NCI-H748 treated with DMSO at 0.1 percent for 48 hours (cell line): ENCODE measurements at places on chromosomes 4 and X.

- DNase-seq: peak; percentile 0
Measured at GRCh38 chr4:28225050-28225449, 1364.4 kb downstream of the STIM2 start.

GRCh38 chr4:77127215-77127614, 29.8 kb upstream of the CCNG2 start:
- no peak for DNase-seq

GRCh38 chrX:12974796-12975669, at the start of gene TMSB4X:
TMSB4X (plus strand) TSS chrX:12975110.
- DNase-seq: peak; percentile 85

GRCh38 chr4:171067422-171067821, 745.8 kb upstream of the GALNTL6 start:
- DNase-seq: no peak

DNA sequence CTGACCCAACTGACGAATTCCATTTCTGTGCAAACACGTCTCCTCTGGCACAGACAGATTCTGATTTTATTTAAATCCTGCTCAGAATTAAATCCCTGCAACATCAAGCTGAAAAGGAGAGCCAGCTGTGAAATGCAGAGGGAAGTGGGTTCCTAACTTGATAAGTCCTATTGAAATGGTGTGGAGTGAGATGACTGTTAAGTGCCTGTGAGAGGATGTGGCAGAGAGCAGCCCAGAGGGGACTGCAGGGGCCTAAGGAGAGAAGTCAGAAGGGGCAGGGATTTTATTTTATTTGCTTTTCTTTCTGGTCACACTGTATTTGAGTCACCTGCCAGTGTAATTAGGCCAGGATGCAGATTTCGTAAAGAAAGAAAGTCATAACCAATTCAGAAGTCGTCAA, 277.4 kb downstream of the NKX6-1 start:
- no peak for DNase-seq

DNA sequence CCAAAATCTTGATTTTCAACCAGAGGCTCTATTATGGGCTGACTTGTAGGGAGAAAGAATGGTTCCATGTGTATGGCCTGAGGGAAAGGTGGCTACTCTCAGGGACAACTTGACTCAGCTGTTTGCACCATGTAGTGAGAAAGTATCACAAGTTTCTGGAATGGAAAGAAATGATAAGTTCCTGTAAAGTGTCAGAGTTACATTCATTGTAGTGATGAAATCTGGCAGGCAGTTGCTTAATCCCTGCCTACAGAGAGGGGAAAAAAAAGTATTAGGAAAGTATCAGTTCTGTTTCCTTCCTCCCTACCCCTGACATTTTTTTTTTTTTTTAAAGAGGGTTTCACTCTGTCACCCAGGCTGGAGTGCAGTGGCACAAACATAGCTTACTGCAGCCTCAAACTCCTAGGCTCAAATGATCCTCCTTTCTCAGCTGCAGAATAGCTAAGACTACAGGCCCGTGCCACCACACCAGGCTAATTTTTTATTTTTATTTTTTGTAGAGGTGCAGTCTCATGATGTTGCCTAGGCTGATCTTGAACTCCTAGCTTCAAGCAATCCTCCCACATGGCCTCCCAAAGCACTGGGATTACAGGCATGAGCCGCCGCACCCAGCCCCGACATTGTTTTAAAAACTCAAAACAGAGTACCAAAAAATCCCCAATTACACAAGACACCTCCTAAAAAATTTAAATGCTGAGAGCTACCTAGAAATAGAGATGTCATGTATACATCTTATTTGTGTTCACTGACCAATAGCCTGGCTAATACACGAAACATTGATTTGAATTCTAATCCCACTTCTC, 4.8 kb upstream of the FBXL5 start:
- no peak for DNase-seq

DNA sequence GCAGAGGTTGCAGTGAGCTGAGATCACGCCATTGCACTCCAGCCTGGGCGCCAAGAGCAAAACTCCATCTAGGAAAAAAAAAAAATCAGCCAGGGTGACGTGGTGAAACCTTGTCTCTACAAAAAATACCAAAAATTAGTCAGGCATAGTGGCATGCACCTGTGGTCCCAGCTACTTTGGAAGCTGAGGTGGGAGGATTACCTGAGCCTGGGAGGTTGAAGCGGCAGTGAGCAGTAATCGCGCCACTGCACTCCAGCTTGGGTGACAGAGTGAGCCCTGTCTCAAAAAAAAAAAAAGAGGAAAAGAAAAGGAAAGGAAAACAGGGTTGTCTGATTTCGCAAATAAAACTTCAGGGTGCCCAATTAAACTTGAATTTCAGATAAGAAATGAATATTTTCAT, 106.1 kb downstream of the RBM47 start:
- DNase-seq: no peak

- no peak for DNase-seq
Measured at GRCh38 chrX:125736008-125736729, 416.5 kb downstream of the TEX13C start.

GRCh38 chr4:183588169-183588675, 70.8 kb downstream of the RWDD4 start:
- no peak for DNase-seq
